T follicular helper cell (primary cell): ENCODE measurements at places on chromosomes 1 and 21.

DNA sequence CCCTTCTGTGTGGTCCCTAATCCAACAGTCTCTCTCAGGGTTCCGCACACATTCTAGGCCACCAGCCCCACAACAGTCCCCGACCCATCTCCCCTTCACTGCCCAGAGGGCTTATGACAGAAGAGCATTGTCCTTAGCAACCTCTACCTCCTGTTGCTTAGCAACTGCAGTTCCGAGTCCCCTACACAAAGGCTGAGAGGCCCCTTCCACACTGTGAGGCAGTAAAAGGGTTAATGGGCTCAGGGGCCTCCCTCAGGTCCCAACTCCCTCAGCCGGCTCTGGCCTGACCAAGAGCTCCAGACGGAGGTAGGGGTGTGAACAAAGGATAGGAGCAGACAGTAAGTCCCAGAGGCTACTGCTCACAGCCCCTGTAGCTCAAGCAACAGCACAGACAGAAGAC lies 4.3 kb downstream of the IGSF9 start:
- no peak for DNase-seq

GRCh38 chr1:191634801-191635508 lies 523.3 kb upstream of the RGS18 start:
- DNase-seq = no peak

- DNase-seq = no peak
Measured at GRCh38 chr1:11473491-11474034, 5.4 kb upstream of the DISP3 start.

GRCh38 chr1:57530206-57530910 lies 106.5 kb upstream of the DAB1 start:
- DNase-seq = no peak

DNA sequence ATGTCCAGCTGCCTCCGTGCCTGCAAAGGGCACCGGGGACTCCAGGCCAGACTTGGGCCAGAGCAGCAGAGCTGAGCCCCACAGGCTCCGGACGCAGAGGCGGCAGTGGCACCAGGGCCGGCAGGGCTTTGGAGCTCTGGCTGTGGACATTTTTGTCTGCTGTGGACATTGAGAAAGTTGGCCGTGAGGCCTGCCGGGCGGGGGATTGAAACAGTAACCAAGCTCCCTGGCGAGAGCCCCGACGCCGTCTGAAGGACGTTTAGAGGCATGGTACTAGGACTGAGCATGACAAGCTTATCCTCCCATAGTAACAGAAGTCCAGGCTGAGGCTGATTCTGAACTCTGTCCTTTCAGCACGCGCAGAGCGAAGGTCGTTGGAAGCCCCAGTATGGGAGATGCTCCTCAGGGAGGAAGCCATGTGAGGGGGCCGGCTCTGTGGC lies 323.8 kb downstream of the AMY1C start:
- DNase-seq = no peak

DNA sequence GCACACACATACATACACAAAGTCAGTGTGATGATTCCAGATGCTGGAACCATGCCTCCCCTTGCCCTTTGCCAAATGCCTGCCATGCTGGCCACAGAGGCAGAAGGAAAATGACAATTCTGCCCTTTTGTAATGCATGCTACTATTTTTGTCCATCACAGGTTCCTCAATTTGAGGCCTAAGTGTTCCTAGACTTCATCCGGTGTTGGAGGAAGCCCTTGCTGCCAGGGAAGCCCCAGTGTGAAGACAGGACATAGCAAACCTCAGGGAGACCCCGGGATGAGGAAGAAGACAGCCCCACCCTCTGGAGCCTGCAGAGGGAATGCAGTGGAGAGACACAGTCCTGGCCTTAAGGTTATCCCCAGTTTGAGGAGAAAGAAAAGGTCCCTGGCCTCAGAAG lies 14.4 kb downstream of the PRR9 start:
- DNase-seq = no peak

GRCh38 chr1:168864266-168864665 lies 135.3 kb upstream of the DPT start:
- DNase-seq = no peak

- no peak for DNase-seq
Measured at GRCh38 chr1:194280463-194280862, 1094.0 kb upstream of the B3GALT2 start.

- no peak for DNase-seq
Measured at GRCh38 chr1:225554216-225554812, 98.6 kb downstream of the ENAH start.

- DNase-seq = no peak
Measured at GRCh38 chr1:98331243-98331642, 330.3 kb upstream of the SNX7 start.

DNA sequence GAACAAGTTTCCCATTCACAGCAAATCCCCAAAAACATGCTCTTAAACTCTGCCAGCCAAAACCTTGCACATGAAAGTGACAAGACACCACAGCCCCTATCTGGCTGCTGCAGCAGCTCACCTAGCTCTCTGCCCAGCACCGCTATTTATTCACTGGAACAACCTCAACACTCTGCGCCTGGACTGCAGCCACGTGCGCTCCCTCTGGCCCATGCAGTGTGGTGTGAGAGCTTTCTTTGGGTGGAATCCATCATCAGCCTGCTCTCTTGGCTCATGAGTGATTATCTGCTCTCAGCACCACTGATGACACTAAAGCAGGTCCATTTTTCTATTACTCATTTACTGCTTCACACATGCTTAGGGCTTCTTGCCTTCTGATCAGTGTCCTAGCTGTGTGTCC lies 11.4 kb downstream of the KCNJ6 start:
- DNase-seq = no peak

DNA sequence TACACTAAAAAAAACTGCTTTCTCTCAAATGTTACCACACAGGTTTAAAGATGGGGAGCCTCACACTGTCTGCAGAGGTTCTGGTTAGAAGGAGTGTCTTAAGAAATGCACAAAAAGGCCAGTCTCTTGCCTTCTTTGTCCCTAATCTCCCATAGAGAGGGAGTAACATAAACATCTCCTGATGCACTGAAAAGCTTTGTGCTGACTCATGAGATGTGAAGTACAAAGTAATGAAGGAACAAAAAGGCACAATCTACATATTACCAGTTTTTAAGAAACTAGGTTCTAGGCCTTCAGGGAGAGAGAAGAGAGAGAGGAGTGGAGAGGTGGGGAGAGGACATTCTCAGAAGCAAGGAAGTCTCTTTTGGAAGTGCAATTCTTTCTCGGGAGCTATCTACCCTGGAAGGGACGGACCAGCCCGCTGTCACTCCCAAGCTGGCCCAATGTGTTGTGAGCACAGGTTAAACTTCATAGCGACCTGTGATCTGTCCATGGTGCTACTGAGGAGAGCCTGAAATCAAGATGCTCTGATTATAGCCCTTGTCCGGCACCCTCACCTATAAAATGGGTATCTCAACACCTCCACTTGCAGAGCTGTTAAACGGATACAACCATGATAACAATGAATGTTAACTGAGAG lies 458.1 kb downstream of the DISC1 start:
- DNase-seq = no peak

GRCh38 chr1:26946270-26946669 lies 14.0 kb downstream of the KDF1 start:
- no peak for DNase-seq

DNA sequence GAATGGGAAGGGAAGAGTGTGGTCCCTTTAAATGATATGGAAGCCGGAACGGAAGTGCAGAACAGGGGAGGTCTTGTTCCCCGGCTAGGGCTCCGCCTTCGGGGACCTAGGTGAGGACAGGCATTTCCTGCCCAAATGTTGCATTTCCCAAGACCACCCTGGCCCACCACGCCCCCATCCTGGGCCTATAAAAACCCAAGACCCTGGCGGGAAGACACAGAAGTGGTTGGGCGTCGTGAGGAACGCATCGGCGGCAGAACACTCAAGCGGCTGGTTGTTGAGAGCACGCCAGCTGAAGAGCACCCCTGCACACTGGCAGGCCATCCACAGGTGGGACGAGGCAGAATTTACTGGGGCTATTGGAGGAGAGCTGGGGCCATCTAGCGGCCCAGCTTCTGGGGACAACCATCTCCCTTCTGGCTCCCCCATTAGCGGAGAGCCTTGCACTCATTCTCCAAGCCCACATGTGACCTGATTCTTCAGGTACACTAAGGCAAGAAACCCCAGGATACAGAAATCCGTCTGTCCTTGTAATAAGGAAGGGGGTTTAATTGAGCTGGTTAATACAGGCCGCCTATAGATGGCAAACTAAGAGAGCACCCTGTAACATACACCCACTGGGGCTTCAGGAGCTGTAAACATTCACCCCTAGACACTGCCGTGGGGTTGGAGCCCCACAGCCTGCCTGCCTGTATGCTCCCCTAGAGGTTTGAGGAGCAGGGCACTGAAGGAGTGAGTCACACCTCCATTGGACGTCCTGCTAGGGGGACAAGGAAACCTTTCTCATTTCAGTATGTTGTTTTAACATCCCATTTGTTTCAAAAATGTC lies 1327.9 kb downstream of the BRINP3 start:
- DNase-seq = no peak

DNA sequence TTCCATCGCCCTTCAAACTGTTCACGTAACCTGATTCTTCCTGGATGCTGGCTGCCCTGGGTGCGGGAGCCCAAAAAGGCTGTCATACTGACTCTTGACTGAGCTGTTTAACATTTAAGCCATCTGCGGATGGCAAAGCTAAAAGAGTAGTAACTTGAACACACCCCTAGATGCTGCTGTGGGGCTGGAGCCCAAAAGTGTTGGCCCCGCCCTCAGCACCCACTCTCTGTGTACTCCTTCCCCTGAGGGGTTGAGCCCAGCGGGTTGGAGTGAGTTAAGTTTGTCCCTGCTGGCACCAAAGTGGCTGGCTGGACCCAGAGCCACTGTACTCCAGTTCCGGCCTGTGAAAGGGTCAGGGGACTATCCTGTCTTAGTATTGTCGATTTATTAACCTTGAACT lies 640.6 kb downstream of the PTPRU start:
- no peak for DNase-seq

DNA sequence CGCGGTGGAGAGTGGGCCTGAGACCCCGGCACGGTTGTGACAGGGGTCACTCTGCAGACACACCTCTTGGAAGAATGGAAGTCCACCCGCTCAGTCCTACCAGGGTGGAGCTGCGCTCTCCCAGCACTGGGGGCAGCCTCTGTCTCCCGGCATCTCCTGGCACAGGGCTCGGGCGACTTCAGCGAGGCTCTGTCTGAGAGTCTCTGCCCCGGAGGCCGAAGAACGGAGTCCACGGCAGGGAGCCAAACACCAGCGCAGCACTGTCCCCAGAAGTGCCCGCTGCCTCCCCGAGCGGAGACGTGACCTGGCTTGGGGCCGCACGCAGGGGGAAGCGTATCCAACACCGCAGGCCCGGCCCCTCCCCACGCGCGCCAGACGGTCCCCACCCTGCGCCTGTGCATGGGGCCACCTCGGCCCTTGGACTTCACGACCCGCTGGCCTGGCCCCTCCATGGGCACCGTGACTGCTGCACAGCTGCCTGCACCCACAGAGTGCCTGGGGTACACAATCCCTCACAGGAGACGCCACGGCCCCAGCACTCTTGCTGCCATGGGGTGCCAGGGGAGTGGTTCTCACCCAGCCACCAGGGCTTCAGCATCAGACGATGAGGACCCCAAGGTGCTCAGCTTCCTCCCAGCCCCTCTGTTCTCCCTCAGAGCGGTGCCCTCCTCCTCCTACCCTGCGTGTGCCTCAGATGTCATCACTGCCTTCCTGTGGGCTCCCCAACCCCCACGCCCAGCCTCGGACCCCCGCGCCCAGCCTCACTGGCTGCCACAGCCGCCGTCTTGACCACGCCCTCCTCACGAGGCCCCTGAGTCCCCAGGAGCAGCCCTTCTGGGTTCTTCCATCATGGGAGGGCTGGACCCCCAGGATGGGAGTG lies 14.9 kb upstream of the RNF223 start:
- DNase-seq = no peak

GRCh38 chr1:192493584-192493983 lies 82.0 kb upstream of the RGS1 start:
- no peak for DNase-seq

GRCh38 chr1:229034342-229034741 lies 236.6 kb upstream of the RAB4A start:
- DNase-seq = no peak

GRCh38 chr21:18157406-18157805 lies 87.2 kb upstream of the CHODL start:
- no peak for DNase-seq

GRCh38 chr21:39843916-39844315 lies 23.3 kb upstream of the PCP4 start:
- DNase-seq = no peak

DNA sequence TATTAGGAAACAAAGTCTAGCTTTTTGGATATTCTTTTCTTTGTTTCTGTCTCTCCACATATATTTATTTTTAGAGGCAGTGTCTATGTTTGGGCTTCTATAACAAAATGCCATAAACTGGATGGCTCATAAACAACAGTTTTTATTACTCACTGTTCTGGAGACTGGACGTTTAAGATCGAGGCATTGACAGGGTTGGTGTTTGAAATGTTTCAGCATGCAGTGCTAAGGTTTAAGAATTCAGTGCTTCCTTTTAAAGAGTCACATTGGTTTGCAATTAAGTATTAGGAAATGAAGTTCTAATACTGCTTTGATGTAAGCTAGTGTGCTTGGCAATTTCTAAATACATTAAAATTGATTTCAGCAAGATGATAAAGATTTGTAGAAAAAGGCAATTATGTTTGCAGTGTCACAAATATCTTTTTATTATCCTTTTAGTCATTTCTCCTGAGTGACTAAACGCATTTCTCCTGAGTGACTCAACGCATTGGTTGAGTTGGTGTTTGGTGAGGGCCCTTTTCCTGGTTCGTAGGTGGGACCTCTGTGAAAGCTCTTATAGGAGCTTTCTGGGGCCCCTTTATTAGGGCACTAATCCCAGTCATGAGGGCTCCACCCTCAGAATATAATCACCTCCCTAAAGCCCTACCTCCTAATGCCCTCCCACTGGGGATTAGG lies 317.0 kb downstream of the USP25 start:
- no peak for DNase-seq

DNA sequence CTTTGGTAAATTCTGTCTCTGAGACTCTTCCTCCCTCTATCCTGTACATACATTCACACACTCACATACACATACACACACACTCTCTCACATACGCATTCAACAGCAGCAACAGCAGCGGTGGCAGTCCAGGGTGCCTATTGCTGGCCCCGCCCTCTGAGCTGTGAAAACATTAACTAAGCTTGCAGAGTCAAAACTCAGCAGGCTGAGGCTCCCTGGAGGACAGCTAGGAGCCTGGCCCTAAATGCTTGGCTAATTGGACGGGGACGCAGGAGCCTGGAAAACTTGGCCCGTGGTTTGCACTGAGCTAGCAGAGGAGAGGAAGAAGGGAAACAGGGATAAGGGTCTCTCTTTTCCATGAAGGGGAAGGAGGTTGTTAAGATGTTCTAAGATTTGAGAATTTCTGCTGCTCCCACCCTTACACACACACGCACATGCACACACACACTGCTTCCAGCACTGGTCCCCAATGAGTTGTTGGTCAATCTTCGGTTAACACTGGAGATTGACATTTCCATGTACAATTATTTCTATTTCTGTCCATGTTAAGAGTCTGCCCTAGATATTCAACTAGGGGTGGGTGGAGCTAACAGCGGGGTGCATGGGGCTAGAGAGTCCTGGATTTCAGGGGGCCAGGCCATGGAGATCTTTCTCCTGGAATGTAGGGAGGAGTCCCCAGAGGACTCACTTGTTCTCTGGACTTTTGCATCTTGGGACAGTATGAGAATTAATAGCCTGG lies 94.2 kb downstream of the PLXNA2 start:
- no peak for DNase-seq

DNA sequence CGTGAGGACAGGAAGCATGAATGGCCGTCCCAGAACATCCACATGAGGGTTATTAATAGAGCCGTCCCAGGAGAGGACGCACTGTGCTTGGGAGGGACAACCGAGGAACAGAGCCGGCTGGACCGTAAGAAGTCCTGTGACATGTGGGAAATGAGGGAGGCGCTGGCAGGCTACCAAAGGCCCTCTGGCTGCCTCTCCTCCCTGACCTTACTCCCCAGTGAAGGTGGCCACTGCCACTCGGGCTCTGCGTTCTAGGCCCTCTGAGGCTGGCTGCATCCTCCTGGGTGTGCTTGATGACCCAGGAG lies 15.5 kb upstream of the NPPB start:
- no peak for DNase-seq
